ENCODE measurements at places on chromosomes 11 and 22.

GRCh38 chr11:12216671-12217374 lies 106.4 kb downstream of the MICAL2 start:
- DNase-seq = no peak

- DNase-seq = no peak
Measured at GRCh38 chr11:44179173-44179572, 83.7 kb downstream of the EXT2 start.

- DNase-seq = no peak
Measured at GRCh38 chr11:118892514-118892913, 8.8 kb downstream of the CXCR5 start.

GRCh38 chr22:24416095-24416494 lies 11.3 kb upstream of the ADORA2A start:
- peak; percentile 50 for DNase-seq

DNA sequence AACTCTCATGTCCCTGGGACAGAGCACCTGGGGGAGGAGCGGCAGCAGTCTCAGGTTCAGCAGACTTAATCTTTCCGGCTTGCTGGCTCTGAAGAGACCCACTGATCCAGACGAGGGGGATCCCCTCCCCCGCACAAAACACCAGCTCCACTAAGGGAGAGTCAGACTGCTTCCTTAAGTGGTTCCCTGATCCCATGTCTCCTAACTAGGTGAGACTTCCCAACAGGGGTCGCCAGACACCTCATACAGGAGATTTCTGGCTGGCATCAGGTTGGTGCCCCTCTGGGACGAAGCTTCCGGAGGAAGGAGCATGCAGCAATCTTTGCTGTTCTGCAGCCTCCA lies 157.2 kb upstream of the TMEM45B start:
- no peak for DNase-seq

DNA sequence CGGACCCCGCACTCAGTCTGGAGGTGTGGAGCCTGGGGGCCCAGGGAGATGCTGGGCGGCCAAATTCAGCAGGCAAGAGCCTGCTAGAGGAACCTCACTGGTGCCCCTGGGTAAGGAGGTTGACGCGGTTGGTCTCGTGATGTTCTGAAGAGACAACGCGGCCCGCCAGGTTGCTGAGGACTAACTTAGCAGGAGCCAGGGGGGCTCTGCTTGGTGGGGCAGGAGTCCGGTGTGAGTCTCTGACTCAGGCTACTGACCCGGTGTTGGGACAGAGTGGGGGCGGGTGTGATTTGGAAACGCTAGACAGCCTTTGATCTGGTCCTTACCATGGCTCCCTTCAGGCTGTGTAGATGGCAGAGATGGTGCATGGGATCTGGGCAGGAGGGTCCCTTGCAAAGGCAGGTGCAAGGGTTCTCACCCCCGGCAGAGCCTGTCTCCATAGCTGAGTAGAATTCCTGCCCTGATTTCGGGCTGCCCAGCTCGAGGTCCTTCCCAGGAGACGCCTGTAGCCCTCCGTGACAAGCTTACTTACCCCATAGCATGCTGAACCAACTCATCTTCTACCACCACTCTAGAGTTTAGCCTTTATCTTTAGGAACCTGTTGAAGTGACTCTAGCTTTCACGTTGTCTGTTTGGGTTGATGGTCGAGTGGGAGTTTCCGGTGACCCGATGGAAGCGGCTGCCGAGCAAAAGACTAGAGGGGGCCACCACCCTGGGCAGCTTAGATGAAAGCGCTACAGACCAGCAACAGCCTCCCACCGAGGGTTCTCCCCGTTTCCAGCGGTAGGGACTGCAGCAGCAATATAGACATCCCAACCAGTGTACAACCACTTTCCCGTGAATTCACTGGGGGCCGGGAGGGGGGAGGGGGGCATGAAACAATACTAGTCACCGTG lies 38.4 kb downstream of the KCNC1 start:
- no peak for DNase-seq

- DNase-seq = no peak
Measured at GRCh38 chr22:21451545-21452520, 15.4 kb upstream of the TMEM191C start.

GRCh38 chr11:132343445-132344175 lies 973.2 kb downstream of the NTM start:
- no peak for DNase-seq

- no peak for DNase-seq
Measured at GRCh38 chr11:21148376-21148775, 479.0 kb downstream of the NELL1 start.

GRCh38 chr11:69416143-69416515 lies 65.3 kb upstream of the LINC01488 start:
- DNase-seq = no peak

- no peak for DNase-seq
Measured at GRCh38 chr22:19215360-19215759, 36.8 kb upstream of the SLC25A1 start.

GRCh38 chr22:49404020-49404419 lies 423.7 kb downstream of the BRD1 start:
- no peak for DNase-seq

- no peak for DNase-seq
Measured at GRCh38 chr22:33823552-33823951, 96.7 kb downstream of the LARGE1 start.

GRCh38 chr11:33930317-33931021 lies 38.6 kb upstream of the LMO2 start:
- peak; percentile 81 for DNase-seq

- DNase-seq = no peak
Measured at GRCh38 chr11:9344061-9344680, 29.8 kb upstream of the TMEM41B start.

DNA sequence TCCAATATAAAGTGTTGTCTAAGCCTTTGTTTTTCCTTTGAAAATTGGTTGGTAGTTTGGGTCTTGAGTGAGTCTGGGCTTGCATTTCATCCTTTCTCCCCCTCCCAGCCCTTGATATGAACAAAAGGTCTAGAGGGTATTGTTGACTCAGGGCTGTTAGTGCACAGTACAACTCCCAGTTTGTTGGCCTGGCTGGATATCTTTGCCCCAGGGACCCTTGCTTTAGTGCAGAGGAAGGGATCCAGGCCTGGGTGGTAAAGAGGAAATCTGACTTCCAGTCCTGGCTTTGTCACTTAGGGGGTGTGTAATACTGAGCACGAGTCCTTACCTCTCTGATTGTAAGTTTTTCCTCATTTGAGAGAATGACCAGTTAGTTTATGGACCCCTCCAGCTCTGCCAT lies 330.4 kb downstream of the TMEM135 start:
- DNase-seq = no peak

DNA sequence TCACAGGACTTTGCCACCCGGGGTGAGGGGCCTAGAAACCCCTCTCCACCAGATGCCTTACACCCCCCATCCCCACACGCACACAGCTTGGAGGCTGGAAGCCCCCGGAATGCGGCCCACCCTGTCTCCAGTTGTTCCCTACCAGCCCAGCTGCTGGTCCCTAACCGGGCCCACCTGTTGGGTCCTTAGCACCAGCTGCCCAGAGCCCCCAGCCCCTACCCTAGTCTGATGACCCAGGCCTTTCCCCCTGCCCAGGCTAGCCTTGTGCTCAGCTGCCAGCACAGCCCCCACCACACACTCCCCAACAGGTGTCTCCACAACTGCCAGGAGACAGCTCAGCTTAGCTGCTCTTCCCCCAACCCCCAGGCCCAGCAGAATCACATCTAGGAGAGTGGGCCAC lies 67.1 kb downstream of the CDKN1C start:
- DNase-seq = no peak

- no peak for DNase-seq
Measured at GRCh38 chr11:76802621-76803020, 19.5 kb downstream of the TSKU start.

DNA sequence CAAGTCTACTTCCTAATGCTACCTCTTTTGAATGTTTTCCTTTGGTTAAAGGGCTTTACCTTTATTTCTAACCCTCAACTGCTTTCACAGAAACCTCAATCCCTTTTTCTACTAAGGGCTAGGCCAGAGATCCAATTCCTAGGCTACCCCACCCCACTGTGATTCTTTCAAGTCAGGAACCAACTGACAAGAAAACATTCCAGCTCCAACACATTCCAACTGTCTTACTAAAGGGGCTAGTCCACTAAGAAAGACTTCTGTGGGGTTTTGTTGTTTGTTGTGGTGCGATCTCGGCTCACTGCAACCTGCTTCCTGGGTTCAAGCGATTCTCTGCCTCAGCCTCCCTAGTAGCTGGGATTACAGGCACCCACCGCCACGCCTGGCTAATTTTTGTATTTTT lies 151.3 kb downstream of the APOL5 start:
- DNase-seq = no peak

- no peak for DNase-seq
Measured at GRCh38 chr11:119023741-119024140, 5.2 kb downstream of the TRAPPC4 start.

GRCh38 chr11:121244884-121245283 lies 47.7 kb upstream of the SC5D start:
- DNase-seq = no peak

- DNase-seq = no peak
Measured at GRCh38 chr11:113952588-113952987, 22.3 kb upstream of the HTR3A start.

DNA sequence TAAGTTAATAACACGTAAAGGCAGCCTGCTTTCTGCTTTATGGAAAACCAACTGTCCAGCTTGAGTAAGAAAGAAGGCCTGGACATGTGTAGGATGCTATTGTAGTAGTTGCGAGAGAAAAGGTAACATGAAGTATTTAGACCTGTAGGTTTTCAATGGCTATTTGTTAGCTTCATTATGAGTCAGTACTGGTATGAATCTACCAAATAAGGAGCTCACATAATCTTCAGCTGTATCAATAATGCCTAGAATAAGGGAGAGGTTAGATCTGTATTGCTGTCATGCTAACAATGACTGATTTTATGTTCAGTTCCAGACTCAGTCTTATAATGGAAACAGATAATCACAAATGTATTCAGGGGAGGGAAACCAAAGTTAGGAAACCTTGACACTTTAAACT lies 550.3 kb downstream of the CNTN5 start:
- DNase-seq = no peak

DNA sequence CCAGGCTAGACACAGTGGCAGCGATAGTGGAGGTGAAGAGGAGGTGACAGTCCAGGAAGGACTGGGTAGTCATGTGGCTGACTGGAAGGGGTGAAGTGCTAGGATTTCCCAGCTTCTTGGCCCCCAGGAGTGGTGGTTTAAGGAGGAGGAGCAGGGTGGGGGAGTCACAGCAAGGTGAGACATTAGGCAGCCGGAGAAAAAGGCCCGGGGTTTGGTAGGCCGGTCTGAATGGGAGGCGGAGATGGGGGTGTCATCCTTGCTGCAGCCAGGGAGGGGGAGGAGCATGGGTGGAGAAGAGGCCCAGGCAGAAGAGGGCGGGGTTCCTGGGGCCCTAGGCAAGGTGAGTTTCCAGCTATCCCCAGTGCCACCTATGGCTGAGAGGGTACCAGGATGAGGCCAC lies 6.1 kb downstream of the SIPA1 start:
- no peak for DNase-seq

- no peak for DNase-seq
Measured at GRCh38 chr22:29705651-29706050, 14.2 kb upstream of the CABP7 start.

GRCh38 chr11:76268498-76268897 lies 62.2 kb upstream of the WNT11 start:
- DNase-seq = no peak

GRCh38 chr11:130672911-130673310 lies 224.5 kb downstream of the ADAMTS15 start:
- DNase-seq = no peak
